SK-N-SH (cell line): ENCODE measurements at places on chromosomes 16 and 17.

- no peaks in the 10 kb centered on the region for H3K4me1 ChIP-seq
- no peak for DNase-seq
- peaks cover 4% of the 10 kb centered on the region for H3K36me3 ChIP-seq
- H3K27me3 ChIP-seq, result no peaks in the 10 kb centered on the region
- H3K27ac ChIP-seq, result no peak overlapping the region
Measured at GRCh38 chr16:67746846-67747245, 27.7 kb upstream of the GFOD2 start.

DNA sequence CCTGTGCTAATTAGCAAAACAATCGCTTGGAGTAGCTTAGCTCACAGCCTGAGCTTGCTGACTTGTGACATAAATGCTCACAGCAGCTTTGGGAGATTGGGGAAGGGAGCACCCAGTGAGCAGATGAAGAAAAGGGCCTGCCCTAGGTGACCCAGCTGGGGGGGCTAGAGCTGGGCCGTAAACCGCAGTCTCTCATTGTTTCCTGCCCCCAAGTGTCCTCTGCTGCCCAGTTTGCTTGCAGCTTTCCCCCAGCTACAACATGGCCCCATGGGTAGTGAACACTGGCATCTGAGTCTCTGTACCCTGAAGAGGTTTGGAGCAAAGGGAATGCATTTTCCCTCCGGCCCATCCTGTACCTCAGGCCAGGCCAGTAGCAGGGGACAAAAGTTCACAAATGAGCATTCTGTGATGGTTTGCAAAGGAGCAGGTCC lies 349.4 kb downstream of the SLC39A11 start:
- no peaks in the 10 kb centered on the region for H3K4me1 ChIP-seq
- no peaks in the 10 kb centered on the region for H3K36me3 ChIP-seq
- H3K4me3 ChIP-seq, result no peak overlapping the region

DNA sequence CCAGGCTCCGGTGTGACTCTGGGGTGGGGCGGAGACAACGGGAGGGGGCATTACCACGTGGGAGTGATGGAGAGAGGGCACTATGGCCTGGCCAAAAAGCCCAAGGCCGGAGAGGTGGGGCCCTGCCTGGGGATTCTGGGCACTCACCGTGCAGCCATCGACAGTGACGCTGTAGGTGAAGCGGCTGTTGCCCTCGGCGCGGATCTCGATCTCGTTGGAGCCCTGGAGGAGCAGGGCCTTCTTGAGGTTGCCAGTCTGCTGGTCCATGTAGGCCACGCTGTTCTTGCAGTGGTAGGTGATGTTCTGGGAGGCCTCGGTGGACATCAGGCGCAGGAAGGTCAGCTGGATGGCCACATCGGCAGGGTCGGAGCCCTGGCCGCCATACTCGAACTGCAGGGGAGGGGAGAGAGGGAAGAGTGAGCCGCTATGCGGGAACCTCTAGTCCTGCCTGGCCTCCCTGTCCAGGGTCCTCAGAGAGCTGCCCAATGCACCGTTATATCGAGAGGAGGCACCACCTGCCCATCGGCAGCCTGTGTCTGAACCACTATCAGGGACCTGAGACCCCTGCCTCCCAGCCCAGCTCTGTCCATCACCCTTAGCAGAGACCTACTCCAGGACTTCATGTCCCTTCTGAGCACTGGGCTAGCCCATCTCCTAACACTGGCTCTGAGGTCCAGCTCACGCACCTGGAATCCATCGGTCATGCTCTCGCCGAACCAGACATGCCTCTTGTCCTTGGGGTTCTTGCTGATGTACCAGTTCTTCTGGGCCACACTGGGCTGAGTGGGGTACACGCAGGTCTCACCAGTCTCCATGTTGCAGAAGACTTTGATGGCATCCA lies 15.6 kb downstream of the COL1A1 start:
- no peaks in the 10 kb centered on the region for H3K27me3 ChIP-seq
- no peak overlapping the region for H3K4me3 ChIP-seq
- peaks cover 69% of the 10 kb centered on the region for H3K36me3 ChIP-seq
- no peak for DNase-seq
- peak overlapping the region; percentile 100 for H3K27ac ChIP-seq

GRCh38 chr17:74426551-74427047 lies 5.3 kb upstream of the GPRC5C start:
- no peaks in the 10 kb centered on the region for H3K27me3 ChIP-seq
- DNase-seq, result no peak
- peaks cover 6% of the 10 kb centered on the region; the same call in 1 of the 2 replicates for H3K4me1 ChIP-seq
- no peaks in the 10 kb centered on the region for H3K36me3 ChIP-seq
- H3K4me3 ChIP-seq, result no peak overlapping the region
- H3K27ac ChIP-seq, result no peak overlapping the region

GRCh38 chr17:3894188-3894587 lies 1.3 kb upstream of the CAMKK1 start:
- H3K36me3 ChIP-seq, result no peaks in the 10 kb centered on the region
- no peak for DNase-seq
- no peak overlapping the region for H3K4me3 ChIP-seq
- peaks cover 38% of the 10 kb centered on the region; the same call in 1 of the 2 replicates for H3K4me1 ChIP-seq

DNA sequence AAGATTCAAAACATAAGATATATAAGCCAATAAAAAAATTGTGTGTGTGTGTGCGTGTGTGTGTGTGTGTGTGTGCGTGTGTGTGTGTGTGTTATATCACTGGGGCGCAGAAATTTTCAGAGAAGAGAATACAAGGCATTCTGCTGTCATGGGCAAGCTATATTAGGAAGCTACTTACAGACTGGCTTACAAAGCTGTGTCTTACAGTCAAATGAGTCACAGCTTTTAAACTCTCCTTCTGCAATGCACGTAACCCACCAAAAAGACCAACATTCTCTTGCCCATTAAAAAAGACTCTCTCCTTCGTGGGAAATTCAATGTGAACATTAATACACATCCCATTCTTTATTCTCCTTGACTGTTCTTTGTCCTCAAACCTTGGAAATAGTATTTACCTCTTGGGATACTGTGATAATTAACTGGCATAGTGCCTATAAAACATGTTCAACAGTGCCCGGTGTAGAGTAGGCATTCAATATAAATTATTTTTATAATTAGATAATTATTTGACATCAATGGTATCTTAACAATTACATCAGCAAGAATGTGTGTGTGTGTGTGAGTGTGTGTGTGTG lies 860.4 kb upstream of the SOX9 start:
- H3K4me1 ChIP-seq, result peaks cover 2% of the 10 kb centered on the region; the same call in 1 of the 2 replicates
- no peak for DNase-seq
- H3K4me3 ChIP-seq, result no peak overlapping the region
- H3K27ac ChIP-seq, result no peak overlapping the region

GRCh38 chr17:67107171-67107570 lies 62.8 kb downstream of the CACNG1 start:
- H3K27ac ChIP-seq, result peak overlapping the region; percentile 0; the same call in 1 of the 2 replicates
- peaks cover 55% of the 10 kb centered on the region for H3K36me3 ChIP-seq
- no peak for DNase-seq
- H3K4me3 ChIP-seq, result no peak overlapping the region

GRCh38 chr16:71259086-71259485 lies 28.6 kb upstream of the HYDIN start:
- no peak for DNase-seq
- no peak overlapping the region for H3K4me3 ChIP-seq
- H3K27ac ChIP-seq, result no peak overlapping the region
- no peaks in the 10 kb centered on the region for H3K4me1 ChIP-seq
- no peaks in the 10 kb centered on the region; the same call in 1 of the 2 replicates for H3K27me3 ChIP-seq
